MCF 10A (cell line): ENCODE measurements at places on chromosomes 1 and 21. TPM values are rescaled to one million over a fixed set of nuclear protein-coding genes. Genes with fewer than 3 reads are reported as not detected.

The SYDE2 gene
- 4.3 and 5.9 TPM in 2 replicates for total RNA-seq

The RAB42 gene
- total RNA-seq, result not detected in 2 replicates

The OTUD3 gene
- 11.6 and 12.0 TPM in 2 replicates for total RNA-seq

The TTC39A gene
- 0.35 and 1.2 TPM in 2 replicates for total RNA-seq

- no peak overlapping the region for H3K4me3 ChIP-seq
- H3K36me3 ChIP-seq, result no peaks in the 10 kb centered on the region
- H3K27me3 ChIP-seq, result peaks cover 27% of the 10 kb centered on the region
- no peak overlapping the region for H3K27ac ChIP-seq
- peaks cover 10% of the 10 kb centered on the region for H3K4me1 ChIP-seq
These were observed 24.1 kb downstream of the NIBAN1 start for GRCh38 chr1:184950227-184950626.

GRCh38 chr1:193408782-193409293 is 222.4 kb upstream of the B3GALT2 start:
- no peaks in the 10 kb centered on the region for H3K36me3 ChIP-seq
- no peaks in the 10 kb centered on the region for H3K27me3 ChIP-seq
- H3K27ac ChIP-seq, result no peak overlapping the region
- DNase-seq, result no peak
- no peak overlapping the region for H3K4me3 ChIP-seq

GRCh38 chr1:91670781-91671180 is 170.1 kb downstream of the CDC7 start:
- no peak for DNase-seq
- H3K4me3 ChIP-seq, result no peak overlapping the region
- no peak overlapping the region for H3K27ac ChIP-seq
- peaks cover 17% of the 10 kb centered on the region for H3K4me1 ChIP-seq

- H3K27ac ChIP-seq, result no peak overlapping the region
- no peaks in the 10 kb centered on the region for H3K4me1 ChIP-seq
- no peak overlapping the region for H3K4me3 ChIP-seq
- no peaks in the 10 kb centered on the region for H3K27me3 ChIP-seq
- DNase-seq, result no peak
- H3K36me3 ChIP-seq, result peaks cover 100% of the 10 kb centered on the region
These were observed 19.2 kb upstream of the UBR4 start for GRCh38 chr1:19229229-19229628.

GRCh38 chr1:246772686-246773085 is 48.5 kb downstream of the SCCPDH start:
- DNase-seq, result no peak
- H3K4me1 ChIP-seq, result peaks cover 18% of the 10 kb centered on the region
- H3K27ac ChIP-seq, result no peak overlapping the region
- no peaks in the 10 kb centered on the region for H3K27me3 ChIP-seq
- H3K36me3 ChIP-seq, result peaks cover 14% of the 10 kb centered on the region

- DNase-seq, result peak; percentile 66
- peaks cover 36% of the 10 kb centered on the region for H3K4me1 ChIP-seq
- H3K27me3 ChIP-seq, result peaks cover 18% of the 10 kb centered on the region
- H3K27ac ChIP-seq, result no peak overlapping the region
- H3K36me3 ChIP-seq, result no peaks in the 10 kb centered on the region
- peak overlapping the region; percentile 3 for H3K4me3 ChIP-seq
These were observed 8.1 kb downstream of the BLACAT1 start for GRCh38 chr1:205447457-205448341.

DNA sequence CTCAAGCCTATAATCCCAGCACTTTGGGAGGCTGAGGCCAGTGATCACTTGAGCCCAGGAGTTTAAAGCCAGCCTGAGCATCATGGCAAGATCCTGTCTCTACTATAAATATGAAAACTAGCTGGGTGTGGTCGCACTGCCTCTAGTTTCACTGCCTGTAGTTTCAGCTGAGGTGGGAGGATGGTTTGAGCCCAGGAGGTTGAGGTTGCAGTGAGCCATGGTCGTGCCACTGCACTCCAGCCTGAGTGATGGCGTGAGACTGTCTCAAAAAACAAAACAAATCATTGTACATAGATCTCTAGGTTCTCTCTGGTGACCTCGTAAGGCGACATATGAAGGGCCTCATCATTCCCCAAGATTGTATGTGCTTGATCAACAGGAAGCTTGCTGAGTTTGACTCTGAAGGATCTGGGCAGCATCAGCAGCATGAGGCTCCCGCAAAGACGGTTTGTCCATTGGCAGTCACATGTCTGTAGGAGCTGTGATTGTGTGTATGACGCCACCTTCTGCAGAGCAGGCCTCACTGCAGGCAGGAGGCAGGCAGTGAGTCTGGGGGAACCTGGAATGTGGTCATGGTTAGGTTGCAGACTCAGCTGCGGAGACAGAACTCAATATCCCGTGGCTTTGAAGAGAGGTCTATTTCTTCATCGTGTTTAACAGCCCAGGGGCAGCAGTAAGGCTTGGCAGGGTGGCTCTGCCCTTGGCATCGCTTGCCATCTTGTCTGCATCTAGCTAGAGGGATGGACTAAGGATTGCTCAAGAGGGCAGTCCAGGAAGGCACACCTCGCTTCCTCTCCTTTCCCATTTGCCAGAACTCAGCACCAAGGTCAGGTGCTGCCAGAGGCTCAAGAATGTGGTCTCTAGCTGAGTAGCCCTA is 14.0 kb downstream of the ATP5PO start:
- no peaks in the 10 kb centered on the region for H3K4me1 ChIP-seq
- no peak overlapping the region for H3K4me3 ChIP-seq
- no peaks in the 10 kb centered on the region for H3K27me3 ChIP-seq
- peaks cover 59% of the 10 kb centered on the region for H3K36me3 ChIP-seq
- peak; percentile 64 for DNase-seq

- H3K4me3 ChIP-seq, result peak overlapping the region; percentile 1
- no peaks in the 10 kb centered on the region for H3K27me3 ChIP-seq
- H3K4me1 ChIP-seq, result peaks cover 8% of the 10 kb centered on the region
- DNase-seq, result peak; percentile 30
- no peak overlapping the region for H3K27ac ChIP-seq
These were observed 24.2 kb downstream of the ZBTB18 start for GRCh38 chr1:244075247-244075722.

DNA sequence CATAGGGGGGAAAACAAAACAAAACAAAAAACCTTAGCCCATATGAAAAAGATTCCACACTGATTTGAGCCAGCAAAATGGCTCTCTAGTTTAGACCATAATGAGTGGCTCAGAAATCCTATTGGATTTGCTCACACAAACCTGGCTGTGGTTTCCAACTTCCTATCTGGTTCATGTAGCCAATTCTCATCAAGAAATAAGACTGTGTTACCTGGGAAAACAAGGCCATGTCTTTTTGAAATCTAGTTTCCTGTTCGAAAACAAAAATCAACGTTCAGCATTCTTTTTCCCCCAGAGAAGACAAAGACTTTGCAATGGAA is 69.2 kb downstream of the TBX15 start:
- H3K27ac ChIP-seq, result no peak overlapping the region
- no peak for DNase-seq
- H3K4me1 ChIP-seq, result no peaks in the 10 kb centered on the region
- H3K4me3 ChIP-seq, result no peak overlapping the region

DNA sequence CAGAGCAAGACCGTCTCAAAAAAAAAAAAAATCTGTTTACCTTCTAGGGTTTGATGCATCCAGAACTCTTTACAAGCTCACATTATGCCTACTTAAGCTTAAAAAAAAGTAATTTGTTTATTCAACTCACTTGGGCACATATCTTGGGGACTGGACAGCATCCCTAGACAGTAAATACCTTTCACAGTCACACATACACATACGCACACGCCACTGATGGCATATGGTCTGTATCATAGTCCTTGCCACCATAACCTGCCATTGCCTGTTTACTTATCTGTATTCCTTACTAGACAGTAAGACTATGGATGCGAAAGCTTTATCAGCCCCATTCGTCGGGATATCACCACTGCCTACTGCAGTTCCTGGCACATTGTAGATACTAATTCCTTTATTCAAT is 446.3 kb upstream of the RGS18 start:
- H3K27me3 ChIP-seq, result no peaks in the 10 kb centered on the region
- no peak for DNase-seq
- H3K36me3 ChIP-seq, result no peaks in the 10 kb centered on the region
- no peak overlapping the region for H3K27ac ChIP-seq

GRCh38 chr1:197081117-197081753 is 14.2 kb upstream of the F13B start:
- H3K4me3 ChIP-seq, result no peak overlapping the region
- peaks cover 15% of the 10 kb centered on the region for H3K36me3 ChIP-seq
- no peaks in the 10 kb centered on the region for H3K4me1 ChIP-seq

- peak; percentile 95 for DNase-seq
- peak overlapping the region; percentile 85 for H3K27ac ChIP-seq
- H3K4me1 ChIP-seq, result peaks cover 54% of the 10 kb centered on the region
- H3K27me3 ChIP-seq, result no peaks in the 10 kb centered on the region
These were observed 11.2 kb upstream of the CREG1 start for GRCh38 chr1:167564612-167565270.

- peaks cover 6% of the 10 kb centered on the region for H3K36me3 ChIP-seq
- DNase-seq, result no peak
- H3K4me1 ChIP-seq, result no peaks in the 10 kb centered on the region
- no peaks in the 10 kb centered on the region for H3K27me3 ChIP-seq
These were observed 569.0 kb downstream of the DPYD start for GRCh38 chr1:97351846-97352245.

DNA sequence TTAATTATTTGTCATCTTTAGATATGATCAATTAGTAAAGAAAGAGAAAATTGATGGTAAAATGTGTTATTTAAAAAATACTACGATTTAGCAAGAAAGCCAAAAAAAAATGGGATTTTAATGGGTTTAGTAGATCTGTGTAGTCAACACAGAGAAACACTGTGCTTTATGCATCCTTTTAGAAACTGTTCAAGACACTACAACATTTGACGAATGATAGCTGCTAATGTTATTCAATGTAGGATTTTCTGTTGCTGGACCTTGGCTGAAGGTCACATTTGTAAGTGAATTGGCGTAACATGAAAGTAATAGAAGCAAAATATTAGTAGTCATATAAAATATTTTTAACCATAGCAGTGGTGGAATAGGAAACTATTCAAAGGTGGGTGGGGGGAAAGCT is 1293.9 kb downstream of the NCAM2 start:
- no peaks in the 10 kb centered on the region for H3K27me3 ChIP-seq
- no peaks in the 10 kb centered on the region for H3K36me3 ChIP-seq
- no peak for DNase-seq
- H3K4me1 ChIP-seq, result no peaks in the 10 kb centered on the region

DNA sequence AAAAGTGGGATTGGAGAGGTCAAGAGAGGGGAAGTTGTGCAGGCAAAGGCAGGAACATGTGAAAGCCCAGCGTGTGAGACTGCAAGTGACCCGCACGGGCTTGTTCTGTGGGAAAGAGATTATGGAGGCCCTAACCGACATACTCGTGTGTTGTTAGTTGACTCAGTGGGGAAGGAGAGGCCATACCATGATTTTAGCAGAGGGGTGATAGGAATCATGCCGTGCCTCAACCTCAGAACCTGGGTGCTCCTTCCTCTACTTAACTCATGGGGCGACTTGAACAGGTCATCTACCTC is 19.3 kb downstream of the PGLYRP3 start:
- H3K36me3 ChIP-seq, result no peaks in the 10 kb centered on the region
- no peak overlapping the region for H3K27ac ChIP-seq
- peaks cover 29% of the 10 kb centered on the region for H3K27me3 ChIP-seq
- no peak overlapping the region for H3K4me3 ChIP-seq

DNA sequence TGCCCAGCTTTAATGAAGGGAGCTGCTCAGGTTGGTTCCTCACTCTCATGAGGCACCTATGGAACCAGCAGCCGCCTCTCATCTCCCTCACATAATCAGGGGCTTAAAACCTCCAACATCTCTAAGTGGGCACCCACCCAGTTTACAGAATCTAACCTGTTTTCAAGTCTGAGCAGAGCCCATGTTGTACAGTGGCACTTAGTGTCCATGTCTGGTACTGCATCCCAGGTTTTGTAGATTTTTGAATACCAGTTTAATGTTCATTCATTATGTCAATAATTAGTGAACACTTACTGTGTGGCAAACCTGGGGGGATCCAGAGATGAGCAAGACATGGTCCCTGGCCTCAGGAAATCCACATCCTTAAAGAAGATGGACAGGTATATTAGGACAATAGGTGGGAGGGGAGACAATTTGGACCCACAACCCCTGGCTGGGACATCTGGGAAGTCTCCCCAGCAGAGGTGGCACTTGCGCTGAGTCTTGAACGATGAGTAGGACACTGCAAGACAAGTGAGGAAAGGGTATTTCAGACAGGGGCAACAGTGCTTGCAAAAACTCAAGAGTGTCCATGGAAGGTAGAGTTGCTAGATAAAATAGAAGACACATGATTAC is 83.3 kb downstream of the LACTBL1 start:
- peak; percentile 58 for DNase-seq
- H3K4me1 ChIP-seq, result no peaks in the 10 kb centered on the region
- H3K27ac ChIP-seq, result no peak overlapping the region
- no peaks in the 10 kb centered on the region for H3K36me3 ChIP-seq

DNA sequence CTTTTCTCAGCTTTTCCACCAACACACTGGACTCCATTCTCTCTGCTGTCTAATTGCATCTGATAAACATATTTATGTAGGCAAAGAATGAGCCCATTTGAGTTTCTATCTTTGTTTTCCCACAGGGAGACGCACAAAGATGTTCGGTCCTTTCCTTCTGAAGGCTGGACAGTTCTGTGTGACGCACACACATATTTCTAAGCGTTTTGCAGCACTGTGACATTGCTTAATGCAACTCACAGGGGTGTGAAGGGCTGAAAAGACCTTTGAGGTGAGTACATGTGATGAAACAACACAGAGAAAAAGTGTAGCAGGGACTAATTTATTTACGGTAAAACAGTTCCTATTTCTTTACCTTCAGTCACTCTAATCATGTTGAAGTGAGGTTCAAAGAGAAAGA is 323.1 kb upstream of the RUNX1 start:
- H3K27me3 ChIP-seq, result no peaks in the 10 kb centered on the region
- no peak overlapping the region for H3K4me3 ChIP-seq
- no peak for DNase-seq
- no peaks in the 10 kb centered on the region for H3K36me3 ChIP-seq
- peaks cover 22% of the 10 kb centered on the region for H3K4me1 ChIP-seq
- H3K27ac ChIP-seq, result no peak overlapping the region

DNA sequence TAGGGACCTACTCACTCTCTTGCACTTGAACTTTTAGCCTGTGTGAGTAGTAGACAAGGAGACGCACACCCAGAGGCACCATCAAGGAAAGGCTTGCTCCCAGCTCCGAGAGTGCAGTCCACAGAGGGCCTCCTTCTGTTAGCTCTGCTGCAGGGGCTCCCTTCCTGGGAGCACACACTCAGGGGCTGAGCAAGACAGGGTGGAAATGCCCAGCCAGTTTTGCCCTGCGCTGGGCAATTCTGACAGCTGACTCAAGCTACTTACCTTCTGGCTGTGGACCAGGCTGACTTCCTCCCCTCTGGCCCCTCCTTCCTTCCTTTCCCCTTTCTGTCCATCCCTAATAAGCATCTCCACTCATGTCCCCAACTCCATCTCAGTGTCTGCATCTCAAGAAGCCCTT is 449.1 kb downstream of the PTPRU start:
- H3K4me1 ChIP-seq, result peaks cover 22% of the 10 kb centered on the region
- H3K36me3 ChIP-seq, result no peaks in the 10 kb centered on the region
- peaks cover 6% of the 10 kb centered on the region for H3K27me3 ChIP-seq
- no peak overlapping the region for H3K4me3 ChIP-seq
- DNase-seq, result no peak
- H3K27ac ChIP-seq, result no peak overlapping the region
